Bone marrow (tissue), 2 donors: ENCODE measurements at places on chromosomes 1 and 21.
A peak's percentile ranks its signal among the peaks of the same experiment; 100 is the strongest.

GRCh38 chr1:108816049-108816893 lies 40.6 kb downstream of the AKNAD1 start:
- DNase-seq = no peak

DNA sequence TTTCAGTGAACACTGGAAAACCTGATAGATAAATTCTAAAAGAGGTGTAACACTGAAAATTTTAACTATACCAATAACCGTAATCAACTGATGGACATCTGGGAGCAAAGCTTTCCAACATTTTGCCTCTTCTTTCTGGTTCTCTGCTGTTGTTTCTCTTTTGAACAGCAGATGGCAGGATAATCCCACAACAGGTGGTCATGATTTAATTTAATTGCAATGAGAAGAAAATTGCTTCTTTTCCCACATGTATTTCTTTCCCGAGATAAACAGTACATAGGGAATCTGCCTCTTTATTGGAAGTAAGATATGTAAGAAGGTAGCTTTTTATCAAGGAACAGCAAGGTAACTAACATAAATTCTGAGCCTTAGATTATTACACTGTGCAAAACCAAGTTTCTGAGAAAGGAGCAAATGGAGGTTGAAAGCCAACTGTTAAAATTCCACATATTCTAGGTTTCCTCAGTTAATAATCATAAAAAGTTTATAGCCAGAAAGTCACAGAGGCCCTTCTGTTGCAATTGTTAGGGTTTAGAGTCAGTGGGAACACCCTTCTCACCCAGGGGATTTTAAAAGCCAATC lies 72.9 kb downstream of the RPS6KA1 start:
- no peak for DNase-seq

DNA sequence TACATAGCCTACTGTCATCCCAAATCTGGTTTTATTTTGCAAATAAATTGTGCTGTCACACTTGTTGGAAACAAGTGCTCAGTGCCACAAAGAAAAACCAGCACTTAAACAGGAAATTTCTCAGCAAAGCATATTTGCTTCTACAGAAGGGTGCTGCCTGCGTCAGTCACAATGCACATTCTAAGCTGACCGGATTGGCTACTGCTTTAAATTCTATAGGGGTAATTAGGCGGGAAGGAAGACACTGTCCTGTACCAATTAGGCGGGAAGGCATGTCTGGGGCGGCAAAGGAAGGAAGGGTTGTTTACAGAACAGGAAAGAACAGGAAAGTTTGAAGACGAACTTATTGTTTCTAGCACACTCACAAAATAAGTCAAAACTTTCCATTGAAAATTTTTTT lies 2.8 kb downstream of the IFI16 start:
- DNase-seq = peak; percentile 11

DNA sequence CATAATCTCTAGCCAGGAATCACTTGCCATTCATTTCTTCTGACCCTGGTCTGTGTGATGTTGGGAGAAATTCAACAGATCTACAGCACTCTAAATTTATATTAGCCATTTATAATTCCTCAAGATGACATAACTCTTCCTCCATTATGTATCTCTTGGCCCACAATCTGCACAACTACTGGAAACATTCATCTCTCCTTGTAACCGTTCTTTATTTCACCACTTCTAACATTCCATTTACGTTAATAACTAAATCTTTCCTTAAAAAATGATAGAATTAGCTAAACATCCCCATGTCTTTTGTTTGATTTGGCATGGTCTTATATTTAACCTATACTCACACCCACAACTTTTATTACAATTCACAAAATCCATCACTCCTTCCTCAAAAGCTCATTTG lies 166.0 kb downstream of the COL11A1 start:
- DNase-seq = no peak

DNA sequence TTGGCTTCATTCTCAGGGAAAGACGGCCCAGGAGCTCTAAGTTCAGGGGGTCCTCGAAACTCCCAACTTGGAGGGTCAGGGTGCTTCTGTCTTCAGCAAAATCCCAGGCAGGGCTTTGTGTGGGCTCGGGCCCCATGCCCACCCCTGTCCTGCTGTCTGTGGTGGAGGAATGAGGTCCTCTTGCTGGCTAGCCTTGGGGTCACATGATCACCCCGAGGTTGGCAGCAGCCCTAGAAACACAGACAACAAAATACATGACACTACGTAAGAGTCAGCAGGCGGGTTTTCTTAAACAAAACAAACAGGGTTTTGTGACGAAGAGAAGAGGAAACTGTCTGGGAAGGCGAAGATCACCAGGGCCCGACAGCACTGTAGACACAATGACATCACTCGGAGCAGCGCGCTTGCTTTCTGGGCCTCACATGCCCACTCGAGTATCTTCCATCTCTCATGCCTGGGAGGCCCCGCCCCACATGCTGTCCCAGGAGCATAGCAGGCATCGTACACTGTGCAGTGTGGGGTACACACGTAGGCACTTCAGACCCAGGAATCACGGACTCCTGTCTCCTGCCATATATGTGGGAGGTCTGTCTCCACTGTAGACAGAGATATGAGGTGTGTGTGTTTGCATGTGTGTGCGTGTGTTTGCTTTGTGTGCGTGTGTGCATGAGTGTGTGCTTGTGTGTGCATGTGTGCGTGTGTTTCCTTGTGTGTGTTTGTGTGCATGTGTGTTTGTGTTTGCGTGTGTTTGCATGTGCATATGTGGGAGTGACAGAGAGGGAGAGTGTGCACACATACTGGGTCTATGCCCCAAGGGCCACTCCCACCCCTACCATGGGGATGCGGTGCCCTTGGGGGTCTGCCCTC lies 94.7 kb downstream of the SIK1 start:
- DNase-seq = no peak

GRCh38 chr21:31299291-31300147 lies 44.5 kb downstream of the TIAM1 start:
- DNase-seq = no peak

DNA sequence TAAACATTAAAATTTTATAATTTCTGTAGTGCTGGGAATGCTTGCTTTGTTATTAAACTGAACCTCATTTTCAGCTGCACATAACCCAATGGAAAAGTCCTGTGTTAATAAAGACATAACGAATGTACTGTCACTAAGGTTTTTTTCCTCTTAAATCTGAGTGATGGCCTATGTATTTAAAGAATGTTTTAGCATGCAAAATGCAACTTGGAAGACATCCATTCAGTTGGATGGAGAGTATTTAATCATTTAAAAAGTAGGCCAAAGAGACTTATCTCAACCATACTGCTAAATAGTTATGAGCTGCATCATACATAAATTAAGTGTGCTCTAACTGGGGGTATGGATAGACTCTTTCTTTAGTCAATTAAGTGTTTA lies 48.5 kb downstream of the RWDD3 start:
- DNase-seq = no peak

GRCh38 chr21:31018232-31018631 lies 20.0 kb downstream of the KRTAP19-8 start:
- no peak for DNase-seq

DNA sequence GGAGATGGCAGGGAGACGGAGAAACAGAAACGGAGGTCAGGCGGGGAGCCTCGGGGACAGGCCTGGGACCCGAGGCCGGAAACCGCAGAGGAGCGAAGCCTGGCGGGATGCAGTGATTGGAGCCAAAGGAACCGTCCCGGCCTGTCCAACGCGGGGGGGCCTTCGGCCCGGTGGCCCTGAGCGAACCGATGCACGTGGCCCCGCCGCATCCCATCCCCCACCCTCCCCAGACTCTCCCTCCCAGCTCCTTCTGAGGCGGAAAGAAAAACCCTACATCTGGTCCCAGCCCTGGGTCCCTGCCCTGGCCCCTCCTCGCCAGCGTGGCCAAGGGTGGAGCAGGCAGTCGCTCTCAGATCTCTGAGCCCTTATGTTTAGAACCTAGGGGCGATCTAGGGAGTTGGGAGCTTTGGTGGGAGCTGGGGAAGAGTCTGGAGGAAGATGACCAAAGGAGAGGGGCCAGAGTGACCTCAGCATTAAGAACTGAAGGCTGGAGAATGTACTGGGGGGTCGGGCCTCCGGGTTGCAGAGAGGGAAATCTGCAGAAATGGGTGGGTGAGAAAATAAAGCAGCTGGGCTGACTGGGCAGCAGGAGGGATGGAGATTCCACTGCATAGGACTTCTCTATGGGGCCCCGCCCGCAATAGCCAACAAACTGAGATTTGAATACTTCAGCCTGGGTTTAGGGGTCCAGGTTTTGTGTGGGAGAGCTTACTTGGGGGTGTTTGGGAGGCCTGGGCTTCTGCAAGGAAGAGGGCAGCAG lies 1.5 kb upstream of the CRABP2 start:
- no peak for DNase-seq

- DNase-seq = no peak
These were observed 153.5 kb upstream of the USP24 start for GRCh38 chr1:55368698-55369097.

DNA sequence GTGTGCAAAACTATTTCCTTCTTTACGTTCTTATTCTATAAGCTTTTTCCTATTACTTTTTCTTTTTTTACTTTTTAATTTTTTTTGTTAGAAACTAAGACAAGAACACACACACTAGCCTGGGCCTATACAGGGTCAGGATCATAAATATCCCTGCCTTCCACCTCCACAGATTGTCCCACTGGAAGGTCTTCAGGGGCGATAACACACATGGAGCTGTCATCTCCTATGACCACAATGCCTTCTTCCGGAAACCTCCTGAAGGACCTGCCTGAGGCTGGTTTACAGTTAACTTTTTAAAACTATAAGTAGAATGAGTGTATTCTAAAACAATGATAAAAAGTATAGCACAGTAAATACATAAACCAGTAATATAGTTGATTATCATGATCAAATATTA lies 10.3 kb upstream of the FAM89A start:
- no peak for DNase-seq

DNA sequence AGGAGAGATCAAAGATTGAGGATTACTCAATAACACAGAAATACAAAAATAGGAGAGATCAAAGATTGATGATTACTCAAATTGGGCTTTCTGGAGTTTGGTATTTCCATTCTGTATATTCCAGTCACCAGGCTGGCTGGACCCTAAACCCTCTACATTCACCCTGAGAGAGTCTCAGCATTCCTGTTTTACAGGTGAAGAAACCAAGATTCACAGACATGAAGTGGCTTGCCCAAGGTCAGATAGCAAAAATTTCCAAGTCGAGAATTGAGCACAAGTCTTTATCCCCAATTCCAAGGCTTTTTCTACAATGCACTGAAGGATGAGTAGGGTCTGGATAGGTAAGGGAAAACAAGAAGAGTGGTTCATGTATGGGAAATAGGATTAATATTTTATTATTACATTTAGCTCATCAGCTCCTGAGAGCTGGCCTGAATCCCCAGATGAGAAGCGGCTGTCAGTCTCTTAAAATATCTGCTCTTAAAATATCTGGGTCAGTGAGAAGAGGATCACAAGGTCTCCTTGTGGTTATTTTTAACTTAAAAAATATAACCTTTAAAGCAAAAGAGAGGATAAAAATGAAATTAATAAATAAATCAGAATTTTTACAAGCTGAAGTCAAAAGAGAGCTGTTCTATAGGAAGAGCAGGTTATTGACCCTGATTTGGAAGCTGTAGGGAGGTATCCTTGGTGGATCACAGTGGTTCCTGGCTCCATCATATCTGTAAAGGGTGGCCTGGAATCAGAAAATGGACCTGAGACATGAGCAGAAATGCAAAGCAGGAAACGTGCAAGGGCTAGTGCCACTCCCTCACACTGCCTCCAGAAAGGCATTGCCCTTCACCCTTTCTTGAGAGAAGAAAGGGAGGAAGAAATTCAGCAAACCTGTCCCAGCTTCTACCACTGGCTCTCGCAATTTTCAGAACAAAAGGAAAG lies 29.1 kb upstream of the SEC16B start:
- no peak for DNase-seq

GRCh38 chr1:209395169-209395568 lies 188.3 kb upstream of the CAMK1G start:
- no peak for DNase-seq

- no peak for DNase-seq
These were observed 345.1 kb downstream of the LMO4 start for GRCh38 chr1:87673748-87674147.

- DNase-seq = no peak
These were observed 45.6 kb downstream of the AZIN2 start for GRCh38 chr1:33126411-33127000.

DNA sequence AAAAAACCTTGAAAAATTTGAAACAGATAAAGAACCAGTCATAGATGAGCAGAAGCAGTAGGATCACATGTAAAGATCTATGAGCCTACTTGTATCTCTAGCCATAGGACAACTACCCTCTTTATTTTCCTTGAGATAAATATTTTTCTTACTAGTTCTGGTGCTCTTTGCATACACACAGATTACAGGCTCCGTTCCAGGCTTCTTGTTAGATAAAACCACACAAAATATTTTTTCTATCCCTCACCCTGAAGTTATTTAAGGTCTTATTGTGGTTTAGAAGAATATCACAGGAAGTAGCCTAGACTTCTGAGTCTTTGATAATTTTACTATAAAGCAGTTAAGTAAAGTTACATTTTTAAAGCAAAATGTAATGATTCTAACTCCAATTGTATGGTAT lies 512.2 kb downstream of the NEGR1 start:
- no peak for DNase-seq

DNA sequence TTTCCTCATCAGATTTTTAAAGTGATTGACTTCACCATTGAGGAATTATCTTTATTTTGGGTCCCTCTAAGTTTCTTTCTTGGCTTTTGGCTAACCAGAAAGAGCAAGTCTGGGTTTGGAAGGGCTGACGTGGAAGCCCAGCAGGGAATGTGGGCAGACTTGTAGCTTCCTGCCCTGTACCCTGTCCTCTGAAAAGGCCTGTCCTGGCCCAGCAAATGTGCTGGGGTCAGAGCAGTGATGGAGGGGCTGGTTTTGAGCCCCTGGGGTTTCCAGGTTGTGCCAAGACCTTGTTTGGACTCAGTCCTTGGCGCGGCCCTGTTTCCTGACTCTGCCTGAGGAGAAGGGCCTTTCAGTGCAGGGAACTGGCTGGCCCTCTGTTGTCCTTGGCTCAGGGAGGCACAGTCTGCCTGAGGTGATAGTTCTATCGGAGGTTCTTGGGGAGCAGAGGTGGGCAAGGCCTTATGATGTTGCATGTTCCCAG lies 72.1 kb downstream of the UCK2 start:
- DNase-seq = no peak

- DNase-seq = no peak
These were observed 50.7 kb downstream of the ALG14 start for GRCh38 chr1:95021805-95022643.

DNA sequence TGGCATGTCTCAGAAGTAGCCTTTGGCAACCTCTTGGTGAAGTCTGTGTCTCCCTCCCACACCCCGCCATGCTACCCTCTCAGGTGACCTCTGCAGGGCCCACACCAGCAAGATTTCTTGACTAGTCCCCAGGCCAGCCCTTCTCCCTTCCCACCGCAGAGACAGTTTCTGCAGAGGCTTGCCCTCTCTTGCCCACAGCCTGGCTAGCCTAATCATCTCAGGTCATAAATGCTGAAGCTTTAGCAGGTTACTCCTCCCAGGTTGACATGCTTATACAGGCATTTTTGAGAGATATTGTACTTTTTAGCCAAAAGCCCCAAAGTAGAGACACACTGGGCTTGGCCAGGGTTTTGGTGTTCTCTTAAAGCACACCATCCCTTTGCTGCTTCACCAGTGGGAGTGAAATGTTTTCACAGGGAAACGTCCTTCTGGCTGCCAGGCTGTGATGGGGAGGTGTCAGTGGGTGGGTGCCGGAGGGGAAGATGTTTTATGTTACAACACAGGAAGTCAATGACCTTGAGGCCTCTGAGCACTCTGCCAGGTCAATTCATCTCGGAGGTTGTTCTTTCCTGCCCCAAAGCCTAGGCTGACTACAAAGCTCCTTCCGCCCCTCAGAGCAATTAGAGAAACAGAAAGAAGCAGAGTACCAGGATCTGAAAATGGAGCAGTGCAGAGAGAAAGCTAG lies 58.5 kb downstream of the STYXL2 start:
- no peak for DNase-seq

GRCh38 chr1:60949826-60950197 lies 132.5 kb upstream of the NFIA start:
- no peak for DNase-seq

- DNase-seq = no peak
These were observed 207.9 kb downstream of the TPR start for GRCh38 chr1:186167096-186167668.
